ENCODE measurements at places on chromosomes 11 and 22.

GRCh38 chr11:25742800-25743199, 589.1 kb upstream of the ANO3 start:
- DNase-seq: no peak

DNA sequence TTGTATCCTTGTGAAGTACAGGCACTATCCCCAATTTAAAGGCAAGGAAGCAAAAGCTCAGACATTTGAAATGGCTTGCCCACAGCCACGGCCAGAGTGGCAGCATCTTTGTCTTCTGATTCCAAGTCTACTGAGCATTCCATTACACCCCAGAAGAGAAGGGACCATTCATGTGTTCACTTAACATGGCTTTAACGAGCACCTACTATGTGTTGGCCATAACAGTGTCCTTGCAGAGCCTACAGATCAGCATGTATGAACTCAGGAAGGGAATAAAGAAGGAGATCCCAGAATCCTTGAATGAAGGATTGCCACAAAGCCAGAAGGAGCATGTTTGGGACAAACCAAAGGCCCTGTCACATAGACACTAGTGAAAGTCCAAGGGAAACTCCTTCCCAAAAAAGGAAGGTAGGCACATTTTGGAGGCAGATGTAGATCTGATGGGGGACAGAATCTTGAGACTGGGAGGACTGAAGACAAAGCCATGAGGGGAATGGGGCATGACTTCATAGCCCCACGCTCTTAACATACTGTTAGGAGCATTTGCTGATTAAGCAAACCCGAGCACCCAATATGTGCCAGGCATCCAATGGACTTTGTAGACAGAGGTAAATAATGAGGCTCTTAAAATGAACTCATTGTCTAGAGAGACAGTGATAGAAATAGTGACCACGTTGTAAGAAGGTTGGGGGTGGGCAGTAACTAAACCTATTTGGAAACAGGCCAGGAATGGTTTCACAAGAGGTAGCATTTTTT, 54.9 kb downstream of the P4HA3 start:
- no peak for DNase-seq

- DNase-seq: no peak
These were observed 625.1 kb upstream of the ANO5 start for GRCh38 chr11:21567645-21568290.

DNA sequence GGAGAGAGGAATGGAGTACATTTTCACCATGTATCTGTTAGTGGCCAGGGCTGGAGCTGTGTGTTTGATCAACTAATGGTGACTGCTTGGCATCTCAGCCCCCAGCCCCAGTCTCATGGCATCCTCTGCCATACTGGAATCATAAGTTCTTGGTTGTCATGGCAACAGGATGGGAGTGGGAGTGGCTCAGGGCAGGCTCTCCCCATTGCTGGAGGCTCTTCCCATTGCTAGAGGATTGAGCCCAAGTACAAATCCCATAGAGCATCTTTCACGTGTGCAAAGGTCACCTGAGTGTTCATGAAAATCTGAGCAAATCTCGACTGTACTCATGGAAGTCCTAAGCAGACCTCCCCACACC, 14.9 kb downstream of the DNAJB13 start:
- DNase-seq: no peak

DNA sequence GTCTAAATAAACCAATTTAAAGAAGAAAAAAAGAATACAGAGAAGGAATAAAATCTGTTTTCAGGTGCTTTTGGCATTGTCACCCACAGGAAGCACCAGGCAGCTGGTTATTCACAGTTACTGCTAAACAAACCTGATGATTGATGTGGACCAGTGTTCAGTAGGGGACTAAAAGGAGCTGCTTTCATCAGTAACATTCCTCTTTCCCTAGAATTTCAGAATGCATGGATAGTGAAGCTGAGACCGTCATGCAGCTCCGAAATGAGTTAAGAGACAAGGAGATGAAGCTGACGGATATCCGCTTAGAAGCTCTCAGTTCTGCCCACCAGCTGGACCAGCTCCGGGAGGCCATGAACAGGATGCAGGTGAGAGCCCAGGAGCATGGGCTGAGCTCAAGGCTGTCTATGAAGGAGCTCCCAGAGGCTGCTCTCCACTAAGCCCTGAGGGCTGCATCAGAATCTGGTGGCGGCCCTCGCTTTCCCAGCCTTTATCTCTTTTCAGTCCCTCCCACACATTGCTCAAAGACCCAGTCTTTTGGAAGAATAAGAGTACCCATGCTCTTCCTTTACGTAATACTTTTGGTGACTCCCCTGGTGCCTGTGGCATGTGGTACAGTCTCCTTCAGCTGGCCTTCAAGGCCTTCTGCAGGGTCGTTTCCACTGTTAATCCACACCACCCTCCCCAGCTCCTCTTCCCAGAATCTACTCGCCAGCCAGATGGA, 69.5 kb downstream of the DBX1 start:
- DNase-seq: no peak

DNA sequence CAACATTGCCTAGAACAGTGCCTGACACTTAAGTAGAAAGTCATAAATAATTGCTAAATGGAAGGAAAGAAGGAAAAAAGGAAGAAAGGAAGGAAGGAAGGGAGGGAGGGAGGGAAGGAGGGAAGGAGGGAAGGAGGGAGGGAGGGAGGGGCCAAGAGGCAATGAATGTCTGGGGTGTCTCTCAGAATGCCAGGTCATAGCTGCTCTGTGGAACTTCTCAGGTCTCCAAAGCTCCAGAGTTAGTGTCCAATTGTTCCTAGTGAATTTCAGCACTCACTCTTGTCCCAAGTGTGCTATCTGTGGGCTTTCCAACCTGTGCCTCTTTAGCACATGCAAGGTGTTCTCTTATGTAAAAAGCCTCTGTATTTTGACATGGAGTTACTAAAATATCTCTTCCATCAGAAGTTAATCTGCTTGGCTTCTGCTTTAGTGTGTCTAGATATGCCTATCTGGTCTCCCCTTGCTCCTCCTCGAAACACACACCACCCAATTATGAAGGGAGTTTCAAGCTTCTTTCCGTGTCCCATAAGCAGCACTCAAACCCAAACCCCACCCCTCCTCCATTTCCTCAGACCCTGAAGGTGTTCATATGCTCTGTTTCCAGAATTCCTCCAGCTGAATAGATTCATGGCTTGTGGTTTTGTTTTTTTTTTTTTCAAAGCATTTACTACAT, 56.5 kb downstream of the FAM76B start:
- no peak for DNase-seq

- DNase-seq: no peak
These were observed 13.7 kb upstream of the KIAA0930 start for GRCh38 chr22:45254388-45254787.

DNA sequence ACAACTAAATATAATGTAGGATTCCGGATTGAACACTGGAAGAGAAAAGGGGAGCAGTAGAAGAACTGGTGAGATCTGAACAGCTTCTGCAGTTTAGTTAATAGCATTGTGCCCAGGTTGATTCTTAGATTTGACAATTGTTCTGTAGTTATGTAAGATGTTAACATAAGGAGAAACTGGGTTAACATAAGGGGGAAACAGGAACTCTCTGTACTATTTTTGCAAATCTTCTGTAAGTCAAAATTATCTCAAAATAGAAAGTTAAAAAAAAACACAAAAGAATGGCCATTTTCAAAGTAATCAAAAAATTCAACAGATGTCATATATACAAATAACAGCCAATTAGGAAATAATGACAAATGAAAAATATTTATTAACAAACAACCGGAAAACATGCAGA, 18.7 kb upstream of the LRP5 start:
- no peak for DNase-seq

GRCh38 chr11:45248501-45249011, 37.6 kb downstream of the SYT13 start:
- no peak for DNase-seq

DNA sequence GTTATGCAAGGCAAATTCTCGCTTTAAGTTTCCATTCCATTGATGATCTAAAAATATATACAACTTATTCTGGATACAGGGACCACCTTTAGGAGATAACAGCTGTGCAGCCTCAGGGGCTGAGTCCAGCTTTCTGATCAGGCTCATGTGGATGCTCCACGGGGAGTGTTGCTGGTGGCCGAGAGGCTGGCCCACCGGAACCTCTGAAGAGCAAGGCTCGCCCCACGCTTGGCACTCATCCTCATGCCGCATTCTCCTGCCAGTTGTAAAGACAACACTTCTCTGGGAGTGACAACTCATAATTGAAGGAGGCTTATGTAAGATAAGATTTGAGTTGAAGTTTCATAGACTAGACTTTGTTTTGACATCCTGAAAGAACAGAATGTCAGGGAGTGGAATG, 123.5 kb downstream of the MPPED1 start:
- no peak for DNase-seq

GRCh38 chr11:38315151-38315550, 1717.1 kb upstream of the RAG2 start:
- no peak for DNase-seq

DNA sequence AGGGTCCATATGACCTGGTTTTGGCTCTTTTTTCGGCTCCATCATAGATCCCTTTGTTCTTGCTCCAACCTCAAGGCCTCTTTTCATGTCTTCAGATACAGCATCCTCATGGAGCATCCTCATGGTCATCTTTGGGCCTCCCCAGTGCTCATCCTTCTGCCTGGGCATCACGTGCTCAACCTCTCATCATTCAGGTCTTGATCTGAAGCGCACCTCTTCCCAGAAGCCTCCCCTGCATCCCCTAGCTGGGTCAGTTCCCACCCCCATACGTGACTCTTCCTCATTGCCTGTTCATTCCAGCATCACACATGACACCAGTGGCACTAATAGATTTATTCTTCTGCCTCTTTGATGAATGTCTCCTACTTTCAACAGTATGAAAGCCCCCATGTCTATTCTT, 192.2 kb downstream of the MIAT start:
- DNase-seq: no peak

DNA sequence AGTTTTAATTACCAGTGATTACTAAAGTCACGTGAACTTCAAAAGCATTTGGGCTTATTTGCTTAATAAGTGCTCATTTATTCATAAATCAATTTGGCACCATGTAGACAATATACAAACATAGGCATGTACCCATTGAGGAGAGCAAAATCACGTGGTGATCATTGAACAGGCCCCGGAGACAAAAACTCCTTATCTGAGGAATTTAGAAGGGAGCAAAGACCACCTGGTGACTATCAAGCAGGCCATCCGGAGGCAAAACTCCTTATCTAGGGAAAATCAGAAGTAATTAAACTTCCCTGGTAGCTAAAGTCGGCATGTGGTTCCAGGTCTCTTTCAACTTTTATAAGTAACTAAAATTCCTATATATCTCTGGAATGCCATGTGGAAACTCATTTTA, 5.7 kb upstream of the BTBD10 start:
- no peak for DNase-seq

DNA sequence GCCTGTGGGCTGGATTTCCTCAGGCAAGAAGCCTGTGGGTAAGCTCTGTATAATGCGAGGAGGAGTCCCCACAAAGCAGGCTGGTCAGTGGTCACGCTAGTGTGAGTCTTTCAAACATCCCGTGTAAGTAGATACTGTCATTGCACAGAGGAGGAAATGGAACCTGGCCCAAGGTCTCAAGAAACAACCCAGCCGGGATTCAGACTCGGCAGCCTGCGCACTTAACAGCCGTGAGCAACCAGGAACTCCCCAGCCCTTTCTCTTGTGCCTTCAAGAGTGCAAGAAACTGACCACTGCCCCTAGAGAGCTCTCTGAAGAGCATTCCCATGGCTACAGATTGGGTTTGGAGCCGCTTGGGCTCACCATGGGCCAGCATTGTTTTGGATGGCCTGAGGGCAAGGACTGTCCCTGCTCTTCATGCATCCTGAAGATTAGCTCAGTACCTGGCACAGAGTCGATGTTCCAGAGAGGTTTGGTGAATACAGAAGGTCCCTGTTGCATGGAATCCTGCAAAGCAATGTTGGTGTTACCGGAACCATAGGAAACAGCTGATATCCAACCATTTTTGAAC, 6.0 kb downstream of the MPST start:
- DNase-seq: no peak

GRCh38 chr22:37185646-37186227, 2.3 kb downstream of the C1QTNF6 start:
- no peak for DNase-seq

DNA sequence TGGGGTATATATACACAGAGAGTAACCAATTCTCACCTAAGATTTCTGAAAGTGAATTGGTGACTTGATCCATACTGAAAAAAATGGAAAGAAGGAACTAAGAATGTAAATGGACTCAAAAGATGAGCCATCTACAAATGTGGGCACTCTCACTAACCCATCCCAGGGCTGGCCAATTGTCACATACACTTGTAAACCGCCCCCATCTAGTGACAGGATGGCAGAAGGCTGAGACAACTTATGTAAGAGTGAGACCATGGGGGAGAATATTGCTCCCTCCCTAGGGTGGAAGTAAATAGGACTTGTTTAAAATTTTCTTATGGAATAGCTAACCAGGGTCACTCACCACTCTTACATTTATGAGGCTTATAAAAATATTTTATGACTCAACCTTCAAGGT, 377.1 kb upstream of the ISX start:
- DNase-seq: no peak

DNA sequence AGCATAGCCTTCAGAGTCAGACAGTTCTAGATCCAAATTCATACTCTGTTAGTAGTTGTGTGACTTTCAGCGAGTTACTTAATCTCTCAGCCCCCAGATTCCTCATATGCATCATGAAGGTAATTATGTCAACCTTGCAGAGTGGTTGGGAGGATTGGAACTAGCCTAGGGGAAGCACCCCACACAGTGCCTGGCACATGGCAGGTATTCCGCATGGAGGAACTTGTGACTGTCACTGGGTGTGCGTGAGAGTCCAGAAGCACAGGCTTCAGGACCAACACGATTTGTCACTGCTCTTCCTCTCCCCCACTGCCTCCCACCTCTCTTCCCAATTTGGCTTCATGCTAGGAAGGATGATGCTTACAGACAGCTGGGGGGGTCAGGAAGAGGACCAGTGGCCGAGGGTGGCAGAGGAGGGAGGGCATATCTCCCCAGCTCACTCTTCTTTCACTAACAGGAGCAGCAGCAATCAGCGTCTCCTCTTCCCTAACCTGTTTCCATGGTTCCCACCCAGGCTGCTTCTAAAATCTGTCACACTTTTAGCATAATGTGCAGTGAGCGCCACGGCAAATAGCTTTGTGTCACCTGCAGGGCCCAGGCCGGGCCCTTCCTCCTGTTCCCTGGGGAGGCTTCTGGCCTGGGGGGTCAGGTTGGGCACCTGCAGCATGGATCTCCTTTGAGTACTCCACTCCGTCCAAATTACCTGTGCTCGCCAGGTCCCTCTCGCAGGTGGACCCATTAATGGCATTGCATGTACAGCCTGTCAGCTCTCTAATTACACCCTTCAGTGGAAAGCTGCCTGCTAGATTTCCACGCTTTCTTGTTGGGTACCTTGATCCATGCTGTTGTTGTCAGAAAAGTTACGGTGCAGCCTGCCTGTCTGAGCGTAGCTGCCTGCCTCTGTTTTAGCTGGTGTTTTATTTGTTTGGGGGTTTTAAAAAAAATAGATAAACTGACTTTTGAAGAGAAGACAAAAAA, 400.4 kb downstream of the NXPE2 start:
- DNase-seq: no peak
